Neuronal stem cell (in vitro differentiated cells): ENCODE measurements at places on chromosomes 11 and 22.

- DNase-seq = no peak
These were observed 507.4 kb downstream of the METTL15 start for GRCh38 chr11:28615542-28615941.

DNA sequence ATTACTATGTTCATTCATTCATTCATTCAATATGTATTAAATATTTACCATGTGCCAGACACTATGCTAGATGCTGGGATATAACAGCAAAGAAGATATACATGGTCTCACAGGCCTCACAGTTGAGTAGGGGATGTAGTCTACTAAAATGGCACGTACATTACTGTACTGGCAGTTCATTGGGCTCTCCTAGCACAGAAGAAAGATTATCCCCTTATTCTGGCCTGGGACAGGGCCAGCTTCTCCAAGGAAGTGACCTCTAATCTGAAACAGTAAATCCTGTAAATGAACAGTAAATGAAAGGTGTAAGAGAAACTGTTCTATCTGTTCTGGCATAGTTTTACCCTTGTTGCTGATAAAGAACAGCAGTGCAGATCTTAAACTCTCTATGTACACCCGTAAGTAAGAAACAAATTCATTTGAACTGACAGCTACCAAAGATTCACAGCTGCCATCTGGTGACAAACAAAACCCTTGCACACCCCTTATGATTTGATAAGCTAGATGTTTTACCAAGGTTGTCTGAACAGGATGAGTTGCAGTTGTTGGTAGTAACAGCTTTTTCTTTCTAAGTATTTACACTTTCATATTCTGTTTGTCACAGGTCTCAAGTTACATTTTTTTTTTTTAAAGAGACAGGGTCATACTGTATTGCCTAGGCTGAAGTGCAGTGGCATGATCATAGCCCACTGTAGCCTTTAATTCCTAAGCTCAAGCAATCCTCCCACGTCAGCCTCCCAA, 263.1 kb downstream of the TMEM135 start:
- DNase-seq = no peak

- no peak for DNase-seq
These were observed 359.2 kb downstream of the BUD13 start for GRCh38 chr11:116413301-116414242.

GRCh38 chr11:76419896-76420295, 24.9 kb upstream of the EMSY start:
- no peak for DNase-seq

DNA sequence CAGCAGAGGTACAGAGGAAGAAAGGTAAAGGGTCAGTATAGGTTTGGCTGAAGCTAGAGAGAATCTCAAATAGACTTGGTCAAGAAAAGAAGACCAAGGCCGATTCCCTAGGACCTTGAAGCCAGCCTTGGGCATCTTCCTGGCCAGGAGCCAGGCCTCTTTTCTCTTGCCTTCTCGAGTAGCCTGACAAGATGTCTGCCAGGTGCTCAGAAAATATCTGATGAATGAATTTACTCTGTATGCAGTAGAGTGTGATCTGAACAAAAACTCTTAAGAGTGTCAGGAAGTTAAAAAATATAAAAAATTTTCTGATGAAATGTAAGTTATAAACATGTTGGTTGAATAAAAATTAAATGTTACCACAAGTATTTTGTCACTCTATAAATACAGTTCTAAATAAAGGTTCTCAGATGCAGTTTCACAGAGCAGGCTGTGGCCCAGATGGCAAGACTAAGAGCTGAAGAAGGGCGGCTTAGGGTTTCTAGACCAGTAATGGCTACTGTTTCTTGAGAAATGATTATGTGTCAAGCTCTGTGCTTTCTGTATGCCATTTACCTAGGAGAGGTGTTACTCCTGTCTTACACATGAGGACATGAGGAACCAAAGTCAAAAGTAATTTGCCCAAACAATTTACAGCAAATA, 98.1 kb downstream of the ATXN10 start:
- no peak for DNase-seq
